Fibroblast of skin of right quadriceps (primary cell): ENCODE measurements at places on chromosomes 6 and 20.
A peak's percentile ranks its signal among the peaks of the same experiment; 100 is the strongest.

DNA sequence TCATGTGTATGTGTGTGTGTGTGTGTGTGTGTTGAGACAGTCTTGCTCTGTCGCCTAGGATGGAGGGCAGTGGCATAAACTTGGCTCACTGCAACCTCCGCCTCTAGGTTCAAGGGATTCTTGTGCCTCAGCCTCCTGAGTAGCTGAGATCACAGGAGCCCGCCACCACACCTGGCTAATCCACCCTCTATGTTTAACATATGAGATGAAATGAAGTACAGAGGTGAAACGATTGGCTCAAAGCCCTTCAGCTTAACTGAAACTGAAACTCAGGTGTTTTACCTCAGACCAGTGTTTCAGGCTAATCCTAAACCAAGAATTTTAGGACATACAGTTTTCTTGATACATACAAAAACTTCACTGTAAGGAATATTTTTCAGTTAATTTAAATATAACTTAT lies 167.3 kb downstream of the KCNQ5 start:
- no peak for DNase-seq

DNA sequence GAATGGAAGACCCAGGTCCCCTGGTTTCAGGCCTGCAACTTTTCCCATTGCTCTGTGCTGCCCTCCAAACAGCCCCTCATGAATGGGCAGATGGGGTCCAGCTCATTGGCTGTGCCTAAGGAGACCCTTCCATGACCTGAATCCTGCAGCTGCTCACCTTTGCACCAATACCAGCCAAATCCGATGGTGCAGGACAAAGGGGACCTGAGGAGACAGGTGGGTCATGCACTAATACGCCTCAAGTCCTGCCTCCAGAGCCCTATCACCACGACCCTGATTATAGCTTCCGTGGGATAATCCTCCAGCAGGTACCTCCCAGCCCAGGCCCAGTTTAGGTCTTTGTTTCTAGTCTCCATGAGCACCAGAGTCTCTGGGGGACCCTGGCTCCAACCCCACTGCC lies 16.8 kb downstream of the TREM1 start:
- DNase-seq, result no peak

DNA sequence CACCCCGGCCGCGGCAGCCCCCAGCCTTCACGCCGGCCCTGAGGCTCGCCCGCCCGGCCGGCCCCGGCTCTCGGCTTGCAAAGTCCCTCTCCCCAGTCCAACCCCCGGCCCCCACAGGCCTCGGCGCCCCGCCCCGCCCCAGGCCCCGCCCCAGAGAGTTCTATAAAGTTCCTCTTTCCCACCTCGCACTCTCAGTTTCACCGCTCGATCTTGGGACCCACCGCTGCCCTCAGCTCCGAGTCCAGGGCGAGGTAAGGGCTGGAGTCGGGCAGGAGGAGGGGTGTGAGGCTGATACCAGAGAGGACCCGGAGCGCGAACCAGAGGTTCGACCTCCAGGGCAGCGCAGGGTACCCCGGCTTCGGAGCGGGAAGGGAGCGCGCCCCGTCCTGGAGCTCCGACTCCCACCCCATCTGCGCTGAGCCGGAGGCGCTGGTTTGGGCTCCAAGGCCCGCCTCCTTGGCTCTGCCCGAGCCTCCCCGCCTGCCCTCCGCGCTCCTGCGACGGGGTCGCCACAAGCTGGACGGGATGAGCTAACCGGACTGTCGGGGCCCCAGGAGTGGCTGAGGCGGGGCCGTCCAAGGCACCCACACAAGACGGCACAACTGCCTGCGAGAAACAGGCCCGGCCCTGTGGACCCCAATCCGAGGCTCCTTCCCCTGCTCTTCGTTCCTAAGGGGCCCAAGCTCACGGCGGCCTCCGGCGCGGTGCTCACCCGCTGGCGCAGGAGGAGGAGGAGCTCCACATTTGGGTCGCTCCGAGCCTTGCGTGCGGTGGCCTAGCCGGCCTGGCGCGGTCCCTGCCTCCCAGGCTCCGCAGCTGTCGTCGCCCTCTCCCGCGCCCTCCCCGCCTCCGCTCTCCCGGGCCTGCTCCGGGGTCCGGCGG lies at the start of gene IRF4:
IRF4 (plus strand) TSS at position 194 of the 882 bp plus-strand sequence. CDS start 1,401 bp downstream, outside the sequence.
- no peak for DNase-seq

GRCh38 chr6:33171880-33172687 lies 20.2 kb downstream of the COL11A2 start:
- DNase-seq, result no peak

- DNase-seq, result no peak
Observed at GRCh38 chr20:17888044-17888443, 80.5 kb downstream of the SNX5 start.

DNA sequence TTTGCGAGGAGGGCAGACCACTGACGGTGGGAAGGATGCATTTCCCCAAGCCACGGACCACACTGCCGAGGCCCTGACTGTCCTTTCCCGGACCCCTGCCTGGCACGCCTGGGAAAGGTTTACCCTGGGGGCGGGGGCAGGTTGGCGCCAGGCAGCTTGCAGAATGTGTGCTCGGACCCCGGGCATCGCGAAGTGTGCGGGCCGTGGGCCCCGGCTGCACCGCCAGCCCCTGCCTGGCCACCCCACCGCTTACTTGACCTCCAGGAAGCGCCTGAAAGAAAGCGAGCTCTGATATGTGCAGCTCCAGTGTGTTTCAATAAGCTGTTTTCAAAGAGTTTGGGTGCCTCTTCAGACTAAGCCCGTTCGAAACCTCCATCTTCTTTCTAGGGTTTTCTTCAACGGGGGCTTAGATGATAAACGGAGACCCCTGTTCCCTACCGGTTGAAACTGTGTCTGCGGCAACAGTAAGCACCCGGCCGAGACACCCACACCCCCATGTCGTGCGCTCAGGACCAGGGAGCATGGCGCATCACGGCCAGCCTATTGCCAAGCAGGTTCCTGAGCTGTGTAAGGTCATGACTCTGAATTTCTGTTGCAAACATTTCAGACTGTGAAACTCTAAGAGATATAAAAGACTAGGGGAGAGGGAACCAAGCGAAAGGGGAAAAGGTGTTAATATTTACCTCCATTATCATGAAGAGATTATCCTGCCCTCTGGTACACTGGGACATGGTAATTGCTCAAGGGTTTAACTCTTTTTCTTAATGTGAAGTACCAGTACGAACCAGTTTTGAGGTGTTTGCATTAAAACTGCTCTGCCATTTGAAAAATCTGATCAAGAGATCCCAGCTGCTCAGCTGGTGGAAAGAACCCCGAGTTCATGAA lies 231.2 kb upstream of the FOXQ1 start:
- DNase-seq, result no peak

DNA sequence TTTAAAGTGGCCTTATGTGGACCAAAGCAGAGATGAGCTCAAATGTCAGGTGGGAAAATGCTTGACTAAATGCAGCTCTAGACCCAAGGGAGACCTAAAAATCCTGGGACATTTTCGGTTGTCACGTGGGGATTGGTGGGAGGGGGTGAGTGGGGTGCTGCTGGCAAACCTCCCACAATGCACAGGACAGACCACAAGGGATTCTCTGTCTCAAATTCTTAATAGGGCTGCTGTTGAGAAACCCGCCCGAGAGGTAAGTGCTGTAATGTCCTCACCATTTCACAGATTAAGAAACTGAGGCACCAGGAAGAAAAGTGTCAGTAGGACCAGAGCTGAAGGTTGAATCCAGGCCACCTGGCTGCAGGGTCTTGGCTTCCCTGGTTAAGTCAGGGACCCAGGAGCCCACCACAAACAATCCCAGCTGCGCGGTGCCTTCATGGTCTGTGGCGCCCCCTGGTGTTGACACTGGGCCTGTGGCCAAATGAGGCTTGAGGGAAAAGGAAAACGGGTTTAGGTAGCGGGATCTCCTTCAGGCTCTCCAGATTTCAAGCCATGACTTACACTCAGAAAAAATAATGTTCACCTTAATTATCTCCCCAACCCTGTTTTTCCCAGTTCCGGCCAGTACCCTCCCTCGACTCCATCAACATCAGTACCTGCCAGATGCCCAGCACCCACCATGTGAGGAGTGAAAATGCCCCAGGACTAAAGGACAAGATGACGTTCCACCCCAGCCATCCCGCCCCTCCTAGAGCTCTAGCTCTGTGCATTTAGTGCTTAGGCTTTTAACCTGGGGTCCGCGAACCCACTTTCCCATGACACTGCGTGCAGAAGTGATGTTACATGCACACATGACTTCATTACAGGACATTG lies 7.2 kb downstream of the HLA-G start:
- DNase-seq, result peak; percentile 4

- no peak for DNase-seq
Observed at GRCh38 chr6:122620428-122620827, 10.2 kb downstream of the PKIB start.

DNA sequence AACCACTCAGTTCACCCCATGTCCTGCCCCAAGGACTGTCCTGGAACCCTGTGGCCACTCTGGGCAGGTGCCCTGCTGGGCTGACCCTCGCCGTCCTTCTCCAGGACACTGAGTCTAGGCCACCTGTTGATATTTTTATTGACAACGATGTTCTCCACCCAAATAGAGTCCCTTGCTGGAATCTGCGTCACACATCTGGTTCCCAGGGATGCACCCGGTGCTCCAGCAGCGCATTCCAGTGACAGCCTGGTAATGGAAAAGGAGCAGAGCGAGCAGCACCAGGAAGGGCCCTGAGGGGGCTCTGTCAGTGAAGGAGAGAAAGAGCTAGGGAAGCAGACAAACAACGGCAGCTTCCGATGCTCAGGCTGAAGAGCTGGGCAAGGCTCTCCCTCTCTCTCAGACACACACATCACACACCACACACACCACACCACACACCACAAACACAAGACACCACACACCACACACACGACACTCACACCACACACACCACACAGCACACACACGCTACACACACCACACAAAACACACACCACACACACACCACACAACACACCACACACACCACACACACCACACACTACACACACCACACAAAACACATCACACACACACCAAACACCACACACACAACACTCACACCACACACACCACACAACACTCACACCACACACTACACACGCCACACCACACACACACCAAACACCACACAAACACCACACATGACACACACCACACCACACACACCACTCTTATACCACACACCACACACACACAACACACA lies 117.9 kb upstream of the THBS2 start:
- DNase-seq, result peak; percentile 62

DNA sequence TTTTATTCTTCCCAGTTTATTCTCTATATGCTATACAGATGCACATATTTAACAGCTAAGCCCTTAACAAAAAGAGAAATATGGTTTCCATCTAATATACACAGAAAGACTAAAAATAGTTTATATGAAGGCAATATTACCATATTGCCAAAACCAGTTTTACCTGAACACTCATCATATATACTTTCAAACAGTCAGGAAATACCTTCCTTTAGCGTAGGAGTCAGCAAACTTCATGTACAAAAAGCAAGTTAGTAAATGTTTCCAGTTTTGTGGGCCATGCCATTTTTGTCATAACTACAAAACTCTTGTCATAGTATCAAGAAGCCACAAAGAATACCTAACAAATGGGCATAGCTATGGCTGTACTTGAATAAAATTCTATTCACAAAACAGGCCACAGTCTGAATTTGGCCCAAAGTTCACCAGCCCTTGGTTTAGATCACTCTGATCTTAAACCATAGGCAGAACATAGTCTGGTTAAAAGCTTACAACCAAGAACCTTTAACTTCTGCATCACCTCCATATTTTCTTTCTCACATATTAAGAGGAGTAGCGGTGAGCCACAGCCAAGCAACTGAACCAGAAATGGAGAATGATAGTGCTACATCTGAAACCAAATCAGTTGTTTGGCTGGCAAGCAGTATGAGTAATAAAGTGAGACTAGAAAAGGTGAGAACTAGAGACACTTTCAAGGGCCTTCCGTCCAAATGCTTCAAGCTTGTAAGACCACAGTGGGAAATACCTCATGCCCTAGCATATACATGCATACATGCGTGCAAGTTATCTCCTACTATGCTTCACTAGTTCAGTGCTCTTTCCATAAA lies 116.6 kb downstream of the PTPRK start:
- no peak for DNase-seq

DNA sequence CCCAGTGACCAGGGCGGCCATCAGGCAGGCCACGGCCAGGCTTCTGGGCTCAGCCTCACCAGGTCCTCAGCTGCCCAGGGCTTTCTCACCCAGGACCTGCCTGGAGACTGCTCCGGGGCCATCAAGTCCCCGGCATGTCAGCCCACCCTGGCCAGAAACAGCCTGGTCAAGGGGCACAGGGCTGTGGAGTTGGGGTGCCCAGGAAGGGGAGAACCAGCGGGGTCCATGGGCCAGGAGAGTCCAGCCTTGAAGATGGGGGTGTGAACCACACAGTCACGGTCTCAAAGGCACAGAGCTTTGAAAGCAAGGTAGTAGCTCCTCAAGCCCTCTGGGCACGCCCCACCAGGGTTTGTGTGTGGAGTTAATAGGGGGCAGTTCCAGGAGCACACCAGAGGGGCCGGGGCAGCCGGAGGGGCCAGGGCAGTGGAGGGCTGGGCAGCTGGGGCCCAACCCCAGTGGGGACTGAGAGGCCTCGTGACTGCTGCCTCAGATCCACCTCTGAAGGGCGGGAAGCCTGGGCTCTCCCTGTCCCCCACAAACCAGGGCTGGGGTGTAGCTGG lies 48.0 kb upstream of the BHLHE23 start:
- no peak for DNase-seq

DNA sequence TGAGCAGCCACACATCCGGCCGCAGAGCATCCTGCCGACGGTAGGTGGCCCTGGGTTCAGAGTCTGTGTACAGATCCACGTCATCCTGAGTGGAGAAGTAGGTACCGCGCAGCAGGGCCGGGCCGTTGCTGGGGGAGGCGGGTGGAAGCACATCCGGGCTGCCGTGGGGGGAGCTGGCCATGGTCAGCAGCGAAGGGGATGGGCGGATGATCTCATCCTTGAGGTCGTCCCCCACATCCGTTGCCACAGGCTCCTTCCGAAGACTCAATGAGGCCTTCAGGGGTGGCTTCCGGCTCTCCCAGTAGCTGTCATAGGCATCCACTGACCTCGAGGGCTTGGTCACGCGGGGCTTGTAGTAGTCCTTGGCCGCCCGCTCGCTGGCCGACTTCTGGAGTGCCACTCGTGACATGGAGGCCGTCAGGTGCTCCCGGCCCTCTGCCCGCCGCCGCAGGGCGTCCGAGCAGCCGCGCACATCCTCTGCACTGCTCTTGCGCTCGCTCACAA lies 9.2 kb downstream of the SPATA2 start:
- no peak for DNase-seq

- DNase-seq, result peak; percentile 79
Observed at GRCh38 chr20:47150403-47151152, 205.9 kb downstream of the ZMYND8 start.

DNA sequence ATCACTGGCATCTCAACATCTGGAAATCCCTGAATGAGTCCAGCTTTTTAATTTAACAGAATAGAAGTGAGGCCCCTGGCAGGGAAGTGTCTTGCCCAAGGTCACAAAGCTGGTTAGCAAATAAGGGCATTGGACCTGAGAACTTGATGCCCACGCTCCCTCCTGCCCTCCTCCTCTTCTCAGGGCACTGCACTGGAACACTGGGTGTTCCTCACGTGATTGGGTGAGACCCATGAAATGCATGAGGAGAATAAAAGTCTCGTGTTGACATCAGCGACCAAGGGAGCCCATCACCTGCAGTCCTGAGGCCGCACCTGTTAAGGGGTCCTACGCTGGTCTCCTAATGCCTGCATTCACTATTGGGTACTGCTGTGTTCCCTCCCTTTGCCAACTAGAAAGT lies 7.4 kb downstream of the FAM50B start:
- DNase-seq, result no peak
